ENCODE measurements at places on chromosomes 6 and 20.

- DNase-seq: no peak
These were observed 987.0 kb downstream of the HACE1 start for GRCh38 chr6:103872678-103873077.

DNA sequence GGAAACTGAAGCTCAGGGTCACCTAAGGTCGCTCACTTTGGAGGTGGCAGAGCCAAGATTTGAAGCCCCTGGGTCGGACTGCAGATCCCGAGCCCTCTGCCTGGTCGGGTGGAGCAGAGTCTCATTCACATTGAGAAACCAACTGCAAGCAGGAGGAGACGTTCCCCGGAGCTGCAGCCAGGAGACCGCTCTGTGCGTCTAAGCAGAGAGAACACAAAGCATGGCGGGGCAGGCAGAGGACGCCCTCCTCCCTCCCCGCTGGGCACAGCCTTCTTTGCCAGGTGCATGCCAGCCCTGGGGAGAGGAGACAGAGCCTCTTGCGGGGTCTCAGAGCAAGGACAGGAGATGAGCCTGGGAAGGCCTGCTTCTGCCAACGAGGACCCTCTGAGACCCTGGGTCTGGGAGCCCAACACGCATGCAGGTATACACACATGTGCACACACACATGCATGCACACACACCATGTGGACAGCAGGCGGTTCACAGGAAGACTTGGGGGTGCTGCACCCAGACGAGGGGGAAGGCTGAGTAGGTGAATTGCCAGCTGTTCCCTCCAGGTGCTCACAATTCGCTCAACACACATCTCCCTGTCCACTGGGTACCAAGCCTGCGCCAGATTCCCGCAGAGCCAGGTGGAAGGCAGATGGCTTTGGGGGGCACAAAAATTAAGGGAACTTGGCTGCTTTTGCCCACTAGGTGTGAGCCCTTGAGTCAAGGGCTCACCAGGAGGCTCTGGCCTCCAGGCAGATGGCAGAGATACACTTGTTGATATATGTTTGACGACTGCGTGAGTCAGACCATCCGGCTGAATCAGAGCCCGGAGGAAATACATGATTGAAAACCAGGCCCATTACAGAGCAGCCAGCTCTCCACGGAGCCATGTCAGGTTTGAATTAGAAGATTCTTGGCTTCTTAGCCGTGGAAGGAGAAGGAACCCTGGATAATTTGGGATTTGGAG lies 5.5 kb upstream of the NTSR1 start:
- DNase-seq: no peak

DNA sequence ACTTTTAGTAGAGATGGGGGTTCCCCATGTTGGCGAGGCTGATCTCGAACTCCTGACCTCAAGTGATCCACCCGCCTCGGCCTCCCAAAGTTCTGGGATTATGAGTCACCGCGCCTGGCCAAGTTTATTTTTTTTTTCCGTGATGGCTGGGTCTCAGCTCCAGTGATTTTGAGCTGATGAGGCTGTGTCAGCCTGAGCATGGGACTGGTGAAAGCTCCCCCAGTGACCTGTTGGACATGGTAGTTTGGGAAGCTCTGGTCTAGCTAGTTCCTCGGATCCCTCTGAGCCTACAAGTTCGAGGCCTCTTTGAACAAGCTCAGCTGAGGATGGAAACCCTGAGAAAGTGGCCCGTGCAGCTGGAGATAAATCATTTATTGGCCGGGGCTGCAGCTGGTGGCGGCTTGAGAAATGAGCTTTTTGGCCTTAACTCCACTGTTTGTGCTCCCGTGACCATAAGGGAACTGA lies 126.8 kb downstream of the SNX5 start:
- DNase-seq: no peak

DNA sequence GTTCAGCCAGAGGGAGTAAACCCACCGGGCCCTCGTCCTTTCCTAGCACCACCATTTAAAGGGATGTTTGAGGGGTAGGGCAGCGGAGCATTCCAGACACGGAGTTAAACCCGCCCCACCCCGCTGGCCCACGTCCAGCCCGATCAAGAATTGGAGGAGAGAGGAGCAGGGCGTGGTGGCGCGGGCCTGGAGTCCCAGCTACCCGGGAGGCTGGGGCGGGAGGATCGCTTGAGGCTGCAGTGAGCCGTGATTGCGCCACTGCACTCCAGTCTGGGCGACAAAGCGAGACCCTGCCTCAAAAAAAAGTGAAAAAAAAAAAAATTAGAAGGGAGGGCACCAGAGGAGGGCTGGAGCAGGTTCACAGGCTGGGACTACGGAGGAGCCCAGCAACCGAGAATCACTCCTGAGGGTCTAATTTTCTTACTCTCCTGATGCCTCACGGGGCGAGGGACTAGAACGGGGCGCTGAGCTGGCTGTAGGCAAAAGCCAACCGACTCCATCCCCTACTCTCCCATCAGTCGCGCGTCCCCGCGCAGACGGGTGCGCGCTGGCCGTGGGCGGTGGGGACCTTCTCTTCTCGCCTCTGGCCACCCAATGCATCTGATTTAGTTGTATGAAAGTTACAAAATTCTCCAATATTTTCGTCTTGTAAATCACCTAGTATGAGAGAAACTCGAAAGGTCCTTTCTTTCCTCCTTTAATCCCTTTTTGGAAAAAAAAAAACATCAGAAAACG lies 6.1 kb upstream of the HSPA1B start:
- peak; percentile 76 for DNase-seq

- DNase-seq: no peak
These were observed 32.7 kb downstream of the BRPF3 start for GRCh38 chr6:36229223-36229622.

- no peak for DNase-seq
These were observed 6.4 kb downstream of the RMND1 start for GRCh38 chr6:151445482-151445881.

DNA sequence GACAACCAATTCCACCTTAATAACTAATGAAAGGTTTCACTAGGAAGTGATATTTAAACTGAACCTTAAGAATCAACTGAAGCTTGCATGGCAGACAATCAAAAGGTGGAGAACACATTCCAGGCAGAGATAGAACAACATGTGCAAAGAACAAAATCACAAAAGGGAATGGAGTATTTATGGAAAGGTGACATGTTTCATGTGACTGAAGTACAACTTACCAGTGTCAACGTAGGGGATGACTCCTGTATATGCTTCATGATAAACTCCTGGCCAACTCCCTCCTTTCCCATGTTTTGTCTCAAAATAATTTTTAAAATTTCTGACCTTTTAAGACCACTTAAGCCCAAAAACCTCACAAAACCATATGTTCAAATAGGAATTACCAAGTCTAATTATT lies 6.6 kb downstream of the PLN start:
- no peak for DNase-seq

DNA sequence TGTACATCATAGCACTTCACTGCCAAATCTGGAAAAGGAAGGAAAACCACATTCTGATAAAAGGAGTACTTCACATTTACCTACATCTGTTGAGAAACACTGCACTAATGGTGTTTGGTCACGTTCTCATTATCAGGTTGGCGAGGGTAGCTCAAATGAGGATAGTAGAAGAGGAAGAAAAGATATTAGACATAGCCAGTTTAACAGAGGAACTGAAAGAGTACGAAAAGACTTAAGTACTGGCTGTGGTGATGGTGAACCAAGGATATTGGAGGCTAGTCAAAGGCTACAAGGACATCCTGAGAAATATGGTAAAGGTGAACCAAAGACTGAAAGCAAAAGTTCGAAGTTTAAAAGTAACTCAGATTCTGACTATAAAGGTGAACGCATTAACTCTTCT lies 32.0 kb upstream of the GJA10 start:
- peak; percentile 43 for DNase-seq

DNA sequence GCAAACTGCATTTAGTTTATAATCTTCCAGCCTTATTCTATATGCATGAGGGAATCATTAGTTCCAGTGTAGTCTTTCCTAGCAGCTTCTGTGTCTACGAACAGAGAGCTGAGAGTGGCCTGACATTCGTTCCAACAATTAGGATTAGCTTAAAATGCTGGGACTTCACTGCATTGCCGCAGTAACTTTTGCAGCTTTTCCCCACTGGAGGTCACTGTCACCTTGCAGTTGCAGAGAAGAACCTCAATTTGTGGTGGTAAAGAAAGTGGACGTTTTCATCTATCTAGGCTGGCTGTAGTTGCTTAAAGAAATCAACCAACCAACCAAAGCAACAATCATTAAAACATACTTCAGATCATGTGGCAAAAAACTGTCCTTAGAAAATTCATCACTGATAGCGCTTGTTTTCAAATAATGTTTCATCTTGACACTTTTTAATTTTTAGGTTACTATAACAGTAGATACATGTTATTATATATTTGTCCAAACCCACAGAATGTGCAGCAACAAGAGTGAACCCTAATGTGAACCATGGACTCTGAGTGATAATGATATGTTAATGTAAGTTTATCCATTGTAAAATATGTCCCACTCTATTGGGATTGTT lies 12.2 kb downstream of the MYLK4 start:
- DNase-seq: peak; percentile 64

DNA sequence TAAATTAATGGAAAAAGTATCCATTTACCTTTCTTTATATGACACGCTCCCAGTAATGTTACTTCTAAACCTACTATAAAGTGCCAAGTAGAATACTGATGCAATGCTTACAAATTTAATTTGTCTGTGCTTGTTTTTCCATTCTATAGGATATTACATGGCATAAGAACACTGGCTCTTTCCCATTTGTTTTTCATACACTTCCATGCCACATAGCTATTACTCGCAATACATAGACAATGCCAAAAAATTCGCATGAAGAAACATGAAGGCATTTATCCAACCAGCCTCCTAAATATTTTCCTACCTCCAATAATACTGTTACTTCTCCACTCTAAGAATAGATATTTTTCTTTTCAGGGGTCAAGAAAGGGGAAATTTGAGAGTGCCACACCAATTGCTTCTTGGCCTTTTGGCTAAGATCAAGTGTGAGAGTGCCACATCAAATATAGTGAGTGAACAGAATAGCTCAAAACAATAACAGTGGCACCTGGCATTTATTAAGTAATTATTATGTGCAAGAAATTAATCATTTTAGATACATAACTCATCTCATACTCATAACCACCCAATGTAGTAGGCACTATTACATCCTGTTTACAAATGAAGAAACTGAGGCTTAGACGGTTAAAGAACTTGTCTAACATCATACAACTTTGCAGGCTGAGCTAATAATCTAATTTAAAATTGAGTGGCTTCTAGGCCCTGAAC lies 845 bp upstream of the DST start:
- no peak for DNase-seq

DNA sequence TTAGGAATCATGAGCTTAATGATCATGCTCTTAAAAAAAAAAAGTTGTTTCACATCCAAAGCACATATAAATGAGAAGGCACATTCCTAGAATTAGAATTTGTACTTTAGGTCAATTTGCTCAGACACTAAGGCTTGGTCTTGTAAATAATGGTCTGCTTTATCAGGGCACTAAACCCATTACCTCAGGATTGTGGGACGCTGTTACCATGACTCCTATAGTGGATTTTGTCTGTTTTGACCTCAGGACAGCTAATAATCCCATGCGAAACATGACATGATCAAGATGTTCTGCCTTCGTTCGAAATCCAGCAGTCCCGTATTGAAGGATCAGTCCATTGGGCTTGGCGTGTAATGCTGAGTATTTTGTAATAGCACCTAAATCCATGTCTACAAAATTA lies 2.4 kb downstream of the PGM3 start:
- no peak for DNase-seq

DNA sequence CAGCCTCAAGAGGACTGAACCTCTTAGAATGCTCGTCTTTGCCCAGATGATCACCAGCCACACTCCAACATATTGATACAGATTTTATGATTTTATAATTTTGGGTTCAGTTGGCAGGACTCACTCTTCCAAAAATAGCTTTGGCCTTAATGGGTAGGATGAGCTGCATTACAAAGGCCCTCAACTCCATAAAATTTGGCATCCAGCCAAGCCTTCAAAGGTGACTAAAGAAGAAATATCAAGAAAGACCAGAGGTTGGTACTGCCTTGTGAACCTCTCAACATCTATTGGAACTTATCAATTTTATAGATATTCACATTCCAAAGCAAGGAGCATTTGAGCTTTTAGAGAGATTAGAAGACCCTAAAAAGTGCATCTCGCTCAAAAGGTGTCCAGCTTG lies 48.4 kb upstream of the SNAP25 start:
- no peak for DNase-seq

GRCh38 chr6:166679566-166679965 lies 52.5 kb upstream of the RPS6KA2 start:
- no peak for DNase-seq

DNA sequence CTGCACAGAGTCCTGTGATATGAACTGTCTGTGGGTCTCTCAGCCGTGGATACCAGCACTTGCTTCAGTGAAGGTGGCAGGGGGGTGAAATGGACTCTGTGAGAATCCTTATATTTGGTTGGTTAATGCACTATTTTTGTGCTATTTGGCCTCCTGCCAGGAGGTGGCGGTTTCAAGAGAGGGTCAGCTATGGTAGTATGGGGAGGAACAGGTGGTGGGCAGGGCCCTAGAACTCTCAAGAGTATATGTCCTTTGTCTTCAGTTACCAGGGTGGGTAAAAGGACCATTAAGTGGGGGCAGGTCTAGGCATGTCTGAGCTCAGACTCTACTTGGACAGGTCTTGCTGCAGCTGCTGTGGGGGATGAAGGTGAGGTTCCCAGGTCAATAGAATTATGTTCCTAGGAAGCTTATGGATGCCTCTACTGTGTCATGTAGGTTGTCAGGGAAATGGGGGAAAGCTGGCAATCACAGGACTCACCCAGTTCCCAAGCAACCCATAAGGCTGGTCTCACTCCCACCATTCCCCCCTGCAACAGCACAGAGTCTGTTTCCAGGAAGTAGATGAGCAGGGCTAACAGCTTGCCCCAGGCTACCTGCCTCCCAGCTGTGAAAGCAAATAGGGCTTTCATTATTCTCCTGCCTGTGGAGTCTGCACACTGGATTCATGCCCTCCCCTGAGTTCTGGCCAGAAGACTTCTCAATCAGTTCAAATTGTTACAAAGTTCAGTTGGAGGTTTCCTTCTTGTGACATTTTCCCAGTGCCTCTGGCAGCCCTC lies 56.8 kb upstream of the PHIP start:
- no peak for DNase-seq

- DNase-seq: no peak
These were observed 113.0 kb downstream of the MANEA start for GRCh38 chr6:95690328-95690727.

DNA sequence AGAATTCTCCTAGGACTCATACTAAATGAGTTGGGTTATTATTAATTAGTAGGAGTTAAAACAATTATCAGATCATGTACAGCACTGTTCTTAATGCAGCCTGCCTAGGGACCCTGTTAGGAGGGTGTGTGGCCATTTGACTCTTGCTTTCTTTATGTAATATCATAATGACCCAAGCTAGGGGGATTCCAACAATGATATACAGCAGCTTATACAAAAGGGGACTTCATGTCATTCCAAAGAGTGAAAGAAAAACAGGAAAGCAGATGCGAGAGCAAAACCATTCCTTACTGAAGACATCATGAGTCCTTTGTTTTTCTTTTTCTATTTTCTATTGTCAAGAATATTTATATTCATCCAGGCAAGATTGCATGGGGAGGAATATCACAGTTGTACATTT lies 455.2 kb downstream of the PLCB1 start:
- no peak for DNase-seq

DNA sequence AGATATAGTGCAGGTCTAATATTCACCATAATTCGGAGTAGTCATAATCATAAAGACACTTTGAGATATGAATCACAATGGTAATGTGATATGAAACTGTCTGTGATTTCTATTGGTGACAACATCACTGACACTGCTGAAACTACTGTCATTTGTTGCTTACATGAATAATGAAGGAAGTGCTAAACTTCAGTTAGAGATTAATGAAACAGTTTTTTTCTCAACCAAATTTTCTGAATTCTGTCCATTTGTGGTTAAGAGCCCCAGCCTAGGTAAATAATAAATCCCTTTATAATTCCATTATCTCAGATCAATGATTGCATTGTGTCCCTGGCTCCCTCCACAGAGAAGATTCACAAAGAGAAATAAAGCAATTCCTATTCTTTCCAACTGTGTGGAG lies 122.6 kb downstream of the HIVEP2 start:
- DNase-seq: peak; percentile 46

Data from GM13976 (cell line).